Muscle of leg (tissue), 16 donors: ENCODE measurements at places on chromosomes 13 and 19. TPM values are rescaled to one million over a fixed set of nuclear protein-coding genes. Genes with fewer than 3 reads are reported as not detected.

Gene FBXL12
- polyA plus RNA-seq = 27.7 TPM

Gene SLC1A6
- polyA plus RNA-seq = 0.32 TPM

Gene CGB3
- polyA plus RNA-seq = not detected

Gene KLK4
- not detected for polyA plus RNA-seq

Gene ANKLE1
- polyA plus RNA-seq = 1.5 TPM

Gene NALCN
- polyA plus RNA-seq = 1.2 TPM

Gene TGFB1
- polyA plus RNA-seq = 22.2 TPM

Gene ZNF600
- polyA plus RNA-seq = 3.4 TPM

Gene ZSCAN1
- 1.0 TPM for polyA plus RNA-seq

Gene GPR180
- polyA plus RNA-seq = 7.1 TPM

Gene CGB5
- not detected for polyA plus RNA-seq

Gene ZNF525
- polyA plus RNA-seq = 5.7 TPM

Gene CATSPERD
- polyA plus RNA-seq = not detected

Gene LSR
- 6.6 TPM for polyA plus RNA-seq

Gene ZNF135
- polyA plus RNA-seq = 15.4 TPM

Gene DHDH
- polyA plus RNA-seq = 0.20 TPM

Gene CRLF1
- 52.6 TPM for polyA plus RNA-seq

Gene ZNF845
- polyA plus RNA-seq = 5.8 TPM

Gene CEACAM21
- polyA plus RNA-seq = 2.3 TPM

Gene SPIB
- 0.50 TPM for polyA plus RNA-seq

Gene CYP2A6
- not detected for polyA plus RNA-seq

Gene UBE2L5
- 0.70 TPM for polyA plus RNA-seq

Gene GRIN2D
- 2.2 TPM for polyA plus RNA-seq

Gene OVOL3
- not detected for polyA plus RNA-seq
